Uterus (tissue), 4 donors: ENCODE measurements at places on chromosomes 7 and 10. TPM values are rescaled to one million over a fixed set of nuclear protein-coding genes. Genes with fewer than 3 reads are reported as not detected.

DNA sequence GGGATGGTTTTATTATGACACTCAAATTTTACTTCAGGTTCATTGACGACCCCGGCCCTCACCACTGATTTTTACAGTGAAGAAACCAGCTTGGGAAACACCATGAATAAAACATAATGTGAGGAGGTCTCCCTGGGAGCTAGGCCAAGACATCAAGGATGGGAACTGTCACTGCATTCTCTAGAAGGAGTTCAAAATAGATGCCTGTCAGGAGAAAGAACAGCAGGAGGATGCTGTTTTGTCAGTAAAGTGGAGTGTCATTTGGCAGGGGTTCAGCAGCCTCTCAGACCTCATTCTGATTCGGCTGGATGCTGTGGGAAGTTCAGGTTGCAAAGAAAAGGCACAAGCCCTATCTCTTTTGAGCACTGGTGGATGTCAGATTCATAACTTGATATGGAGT, 360.3 kb upstream of the C7orf33 start:
- H3K27me3 ChIP-seq = no peaks in the 10 kb centered on the region
- no peaks in the 10 kb centered on the region for H3K4me1 ChIP-seq
- no peak for DNase-seq

- H3K4me1 ChIP-seq = no peaks in the 10 kb centered on the region
- H3K27ac ChIP-seq = no peak overlapping the region
- H3K27me3 ChIP-seq = no peaks in the 10 kb centered on the region
- no peaks in the 10 kb centered on the region for H3K36me3 ChIP-seq
- DNase-seq = no peak
These were observed 5.6 kb downstream of the DENND11 start for GRCh38 chr7:141696348-141696747.

- no peaks in the 10 kb centered on the region for H3K36me3 ChIP-seq
- no peaks in the 10 kb centered on the region for H3K27me3 ChIP-seq
- no peak overlapping the region for H3K4me3 ChIP-seq
- H3K27ac ChIP-seq = no peak overlapping the region
- H3K4me1 ChIP-seq = no peaks in the 10 kb centered on the region
- no peak for DNase-seq
These were observed 123.8 kb downstream of the SH2D4B start for GRCh38 chr10:80661526-80661925.

DNA sequence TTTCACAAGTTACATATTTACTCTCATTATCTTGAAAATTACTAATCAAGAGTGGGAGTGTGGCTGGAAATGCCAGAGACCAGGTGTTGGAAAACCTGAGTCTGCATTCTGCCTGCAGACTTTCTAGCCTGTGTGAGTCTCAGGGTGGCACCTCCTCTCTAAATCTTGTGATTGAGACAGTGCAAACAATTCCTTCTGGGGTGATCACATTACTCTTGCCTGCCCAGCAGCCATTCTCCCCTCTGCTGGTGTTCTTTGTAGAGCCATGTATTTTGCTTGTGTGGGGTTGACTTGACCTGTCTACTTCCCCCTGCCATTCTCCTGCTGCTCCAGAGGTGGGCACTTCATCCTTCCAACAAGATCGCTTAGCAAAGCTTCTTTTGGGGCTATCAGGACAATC, 101.1 kb downstream of the RAPGEF5 start:
- DNase-seq = no peak
- H3K27ac ChIP-seq = no peak overlapping the region
- H3K4me3 ChIP-seq = no peak overlapping the region
- H3K27me3 ChIP-seq = no peaks in the 10 kb centered on the region
- no peaks in the 10 kb centered on the region for H3K4me1 ChIP-seq

The TMEM213 gene
- total RNA-seq = 0.35 TPM

The PIK3CG gene
- total RNA-seq = 8.7 TPM

The MYOZ1 gene
- total RNA-seq = not detected
